ENCODE measurements at places on chromosomes 6 and 20.

DNA sequence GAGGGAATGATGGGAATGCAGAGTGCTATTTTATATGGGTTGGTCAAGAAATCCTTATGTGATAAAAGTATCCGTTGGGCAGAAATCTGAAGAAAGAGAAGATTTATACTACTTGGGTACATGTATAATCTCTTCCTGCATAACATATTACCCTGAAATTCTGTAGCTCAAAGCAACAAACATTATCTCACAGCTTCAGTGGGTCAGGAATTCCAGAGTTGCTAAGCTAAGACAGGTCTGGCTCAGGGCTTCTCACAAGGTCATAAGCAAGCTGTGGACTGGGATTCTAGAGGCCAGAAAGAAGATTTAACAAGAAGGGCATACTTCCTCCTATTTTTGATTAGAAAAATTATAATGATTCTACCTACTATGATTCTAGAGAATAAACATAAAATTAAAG, 172.5 kb upstream of the THEMIS start:
- DNase-seq = no peak

- DNase-seq = no peak
Observed at GRCh38 chr6:32761548-32761947, 1.8 kb downstream of the HLA-DQB2 start.

GRCh38 chr20:16057651-16058050, 515.6 kb downstream of the KIF16B start:
- DNase-seq = no peak

DNA sequence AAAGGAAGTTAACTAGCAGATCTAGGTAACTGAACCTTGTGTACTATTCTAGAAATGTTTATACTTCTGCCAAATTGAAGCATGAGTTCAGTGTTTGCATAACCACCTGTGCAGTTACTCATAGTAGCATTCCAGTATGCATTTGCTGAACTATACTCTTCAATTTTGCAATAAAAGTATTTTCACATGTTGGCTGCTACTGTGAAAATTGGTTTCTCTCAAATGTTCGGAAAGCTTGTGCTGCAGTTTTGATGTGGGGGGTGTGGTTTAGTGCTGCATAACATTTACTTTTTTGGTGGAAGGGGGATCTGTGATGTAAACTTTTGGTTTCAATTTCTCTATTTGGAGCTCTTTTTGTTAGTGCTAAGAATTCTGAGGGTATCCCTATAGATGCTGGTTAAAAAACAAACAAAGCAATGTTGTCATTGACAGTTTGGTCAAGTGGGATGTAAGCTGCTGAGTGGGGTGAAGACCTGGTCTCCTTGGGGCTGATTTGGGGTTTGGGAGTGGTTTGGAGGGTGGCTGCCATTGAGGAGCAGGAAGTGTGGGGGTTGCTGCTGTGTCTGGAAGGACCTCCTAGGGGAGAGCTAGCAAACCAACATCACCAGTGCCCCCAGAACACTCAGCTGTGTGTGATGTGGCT, 87.8 kb downstream of the CARMIL1 start:
- DNase-seq = no peak

DNA sequence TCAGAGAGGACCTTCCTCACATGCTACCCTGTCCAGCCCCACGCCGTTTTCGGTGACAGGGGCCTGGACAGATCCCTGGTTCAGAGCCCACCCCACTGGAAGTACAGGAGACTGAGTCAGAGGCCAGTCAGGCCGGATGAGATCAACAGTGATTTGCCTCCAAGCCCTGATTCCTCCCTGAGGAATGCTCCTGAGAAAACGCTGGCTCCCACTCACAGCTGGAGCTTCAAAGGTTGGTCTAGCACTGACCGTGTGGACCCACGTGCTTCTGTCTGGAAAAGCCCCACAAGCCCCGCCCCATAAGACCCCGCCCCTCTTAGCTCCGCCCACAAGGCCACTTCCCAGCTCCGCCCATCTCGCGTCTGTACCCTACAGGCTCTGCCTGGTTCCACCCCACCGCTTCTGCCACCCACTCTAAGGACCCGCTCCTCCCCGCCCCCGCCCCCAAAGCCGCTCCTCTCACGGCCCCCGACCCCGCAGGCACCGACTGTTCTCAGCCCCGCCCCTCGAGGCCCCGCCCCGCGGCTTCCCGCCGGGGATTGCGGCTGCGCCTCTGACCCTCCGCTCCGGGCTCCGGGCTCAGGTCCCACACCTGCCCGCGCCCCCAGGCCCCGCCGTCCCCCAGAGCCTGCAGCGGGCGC, 64.9 kb upstream of the BHLHE23 start:
- peak; percentile 67 for DNase-seq

- no peak for DNase-seq
Observed at GRCh38 chr20:43909720-43910119, 4.9 kb upstream of the TOX2 start.

DNA sequence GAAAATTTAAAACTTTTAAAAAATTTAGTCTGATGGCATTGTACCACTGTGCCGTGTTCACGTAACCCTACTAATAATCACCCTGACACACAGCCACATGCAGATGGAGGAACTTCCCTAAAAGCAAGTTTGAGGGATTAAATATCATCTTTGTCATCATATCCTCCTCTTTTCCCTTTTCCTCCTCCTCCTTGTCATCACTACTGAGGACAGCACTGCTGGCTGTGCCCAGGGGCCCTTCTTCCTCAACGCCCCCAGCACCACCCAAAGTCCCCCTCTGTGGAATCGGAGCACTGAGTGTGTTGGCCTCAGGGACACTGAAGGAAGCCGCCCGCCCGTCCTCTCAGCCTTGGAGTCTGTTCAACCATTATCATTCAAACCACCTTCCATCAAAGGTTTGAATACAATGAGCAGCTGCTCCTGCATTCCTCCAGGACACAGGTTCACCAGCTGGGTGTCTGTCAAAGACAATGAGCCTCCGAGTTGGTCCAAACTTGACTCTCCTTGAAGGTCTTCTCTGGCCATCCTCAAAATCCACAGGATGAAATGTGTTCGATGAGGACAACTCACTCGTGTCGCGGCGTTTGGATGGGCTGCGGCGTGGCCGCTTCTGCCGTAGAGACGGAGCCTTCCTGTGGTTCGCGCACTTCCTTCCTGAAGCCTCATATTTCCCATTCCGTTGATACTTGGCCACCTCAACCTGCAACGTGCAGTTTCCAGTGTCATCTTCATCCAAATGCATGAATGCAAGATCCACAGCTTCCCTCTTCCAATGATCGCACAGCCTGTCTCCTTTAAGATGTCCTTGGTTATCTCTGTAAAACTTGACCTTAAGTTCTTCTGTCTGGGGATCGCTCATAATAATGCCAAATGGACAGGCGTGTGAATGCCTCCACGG, 23.3 kb downstream of the NQO2 start:
- DNase-seq = no peak

DNA sequence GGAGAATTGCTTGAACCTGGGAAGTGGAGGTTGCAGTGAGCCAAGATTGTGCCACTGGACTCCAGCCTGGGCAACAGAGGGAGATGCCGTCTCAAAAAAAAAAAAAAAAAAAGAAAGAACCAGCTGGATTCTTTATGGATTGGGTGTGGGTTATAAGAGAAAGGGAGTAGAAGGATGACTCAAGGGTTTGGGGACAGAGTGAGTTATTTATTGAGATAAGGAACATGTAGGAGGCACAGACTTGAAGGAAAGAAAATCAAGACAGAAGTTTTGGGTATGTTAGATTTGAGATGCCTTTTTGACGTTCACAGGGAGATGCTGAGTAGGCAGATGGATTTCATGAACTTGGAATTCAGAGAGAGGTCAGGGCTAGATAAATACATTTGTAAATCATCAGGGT, 47.6 kb downstream of the KIZ start:
- no peak for DNase-seq

- no peak for DNase-seq
Observed at GRCh38 chr20:50182346-50182745, 8.3 kb upstream of the CEBPB start.

DNA sequence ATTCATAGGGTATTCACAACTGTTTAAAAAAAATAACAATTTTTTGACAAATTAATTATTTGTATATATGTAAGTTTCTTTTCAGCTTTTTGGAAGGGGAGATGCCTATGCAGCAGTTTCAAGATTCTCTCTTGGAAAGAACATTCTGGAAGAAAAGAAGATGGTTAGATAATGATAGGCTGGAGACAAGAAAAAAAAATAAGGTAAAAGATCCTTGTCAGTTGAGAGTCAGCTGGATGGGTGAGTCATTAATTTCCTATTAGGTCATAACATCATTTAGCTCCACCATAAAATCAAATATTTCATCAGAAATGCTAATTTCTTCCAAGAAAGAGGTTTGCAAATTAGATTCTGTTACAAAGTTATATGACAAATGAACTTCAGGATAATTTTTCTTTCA, 880.4 kb downstream of the EPHA7 start:
- DNase-seq = no peak

DNA sequence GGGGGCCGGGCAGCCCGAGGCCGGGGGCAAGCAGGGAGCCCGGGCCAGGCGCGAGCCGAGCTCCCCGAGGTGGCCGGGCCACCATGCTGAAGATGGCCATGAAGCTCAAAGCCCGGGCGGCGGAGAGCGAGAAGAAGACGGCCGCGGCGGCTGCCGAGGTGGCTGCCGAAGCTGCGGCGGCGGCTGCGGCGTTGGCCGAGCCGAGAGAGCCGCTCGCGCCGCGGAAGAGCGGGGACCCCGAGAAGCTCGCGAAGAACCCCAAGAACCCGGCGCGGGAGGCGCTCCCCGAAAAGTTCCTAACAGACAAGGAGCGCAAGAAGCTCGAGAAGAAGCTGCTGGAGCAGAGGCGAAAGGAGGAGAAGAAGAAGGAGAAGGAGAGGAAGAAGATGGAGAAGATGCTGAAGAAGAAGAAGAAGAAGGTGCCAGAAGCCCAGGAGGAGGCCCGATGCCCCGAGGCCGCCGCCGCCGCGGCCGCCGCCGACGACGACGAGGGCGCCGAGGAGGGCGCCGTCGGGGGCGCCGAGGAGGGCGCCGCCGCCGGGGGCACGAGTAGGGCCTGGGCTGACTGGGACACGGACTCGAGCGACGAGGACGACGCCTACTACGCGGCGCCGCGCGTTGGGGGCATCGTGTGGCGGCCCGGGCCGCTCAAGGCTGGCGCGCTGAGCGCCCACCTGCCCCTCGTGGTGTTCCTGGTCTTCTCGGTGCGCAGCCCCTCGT, 37.4 kb downstream of the GNAS start:
- no peak for DNase-seq

GRCh38 chr6:18276610-18277236, 12.4 kb upstream of the DEK start:
- no peak for DNase-seq

- DNase-seq = no peak
Observed at GRCh38 chr6:133887156-133887879, 1.6 kb upstream of the TCF21 start.

DNA sequence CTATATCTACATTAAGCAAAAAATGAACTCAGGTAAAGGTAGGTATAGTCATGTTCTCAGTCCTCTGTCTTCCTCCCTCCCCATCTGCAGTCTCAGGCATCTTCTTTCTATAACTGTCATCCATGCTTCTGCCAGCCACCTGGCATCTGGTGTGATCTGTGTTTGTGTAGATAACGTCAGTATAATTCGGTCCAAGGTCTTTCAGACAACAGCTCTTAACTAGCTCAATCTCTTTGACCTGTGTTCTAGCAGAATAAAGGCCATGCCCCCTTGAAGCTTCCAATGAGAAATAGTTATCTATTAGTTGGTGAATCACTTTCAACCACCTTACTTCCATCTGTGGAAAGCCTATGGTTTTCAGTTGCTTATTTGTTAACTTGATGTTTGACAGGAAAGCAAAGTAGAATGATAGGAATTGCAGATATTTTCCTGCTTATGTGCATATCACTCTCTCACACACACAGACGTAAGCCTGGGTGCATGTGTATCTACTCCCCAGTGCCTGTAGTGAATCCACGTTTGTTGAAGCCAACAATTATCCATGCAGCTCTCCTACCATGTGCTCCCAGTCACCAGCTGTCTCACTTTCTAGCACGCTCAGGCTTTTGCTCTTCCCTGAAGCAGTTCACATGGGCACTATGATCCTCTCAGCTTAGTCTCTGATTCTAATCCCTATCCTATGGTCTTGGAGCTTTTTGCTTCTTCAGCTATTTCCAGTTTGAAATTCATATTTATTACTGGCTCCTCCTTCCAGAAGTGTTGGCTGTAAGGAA, 433.7 kb upstream of the MANEA start:
- DNase-seq = no peak

- no peak for DNase-seq
Observed at GRCh38 chr20:63222541-63222940, 6.6 kb upstream of the YTHDF1 start.

GRCh38 chr6:155248008-155249001, 15.5 kb upstream of the CLDN20 start:
- no peak for DNase-seq

- no peak for DNase-seq
Observed at GRCh38 chr6:159616456-159616855, 76.6 kb downstream of the SOD2 start.

GRCh38 chr20:40046703-40047102, 642.3 kb downstream of the MAFB start:
- DNase-seq = no peak

- DNase-seq = no peak
Observed at GRCh38 chr6:168067081-168067759, 11.8 kb downstream of the FRMD1 start.

GRCh38 chr6:80502871-80503270, 396.4 kb downstream of the BCKDHB start:
- DNase-seq = no peak

DNA sequence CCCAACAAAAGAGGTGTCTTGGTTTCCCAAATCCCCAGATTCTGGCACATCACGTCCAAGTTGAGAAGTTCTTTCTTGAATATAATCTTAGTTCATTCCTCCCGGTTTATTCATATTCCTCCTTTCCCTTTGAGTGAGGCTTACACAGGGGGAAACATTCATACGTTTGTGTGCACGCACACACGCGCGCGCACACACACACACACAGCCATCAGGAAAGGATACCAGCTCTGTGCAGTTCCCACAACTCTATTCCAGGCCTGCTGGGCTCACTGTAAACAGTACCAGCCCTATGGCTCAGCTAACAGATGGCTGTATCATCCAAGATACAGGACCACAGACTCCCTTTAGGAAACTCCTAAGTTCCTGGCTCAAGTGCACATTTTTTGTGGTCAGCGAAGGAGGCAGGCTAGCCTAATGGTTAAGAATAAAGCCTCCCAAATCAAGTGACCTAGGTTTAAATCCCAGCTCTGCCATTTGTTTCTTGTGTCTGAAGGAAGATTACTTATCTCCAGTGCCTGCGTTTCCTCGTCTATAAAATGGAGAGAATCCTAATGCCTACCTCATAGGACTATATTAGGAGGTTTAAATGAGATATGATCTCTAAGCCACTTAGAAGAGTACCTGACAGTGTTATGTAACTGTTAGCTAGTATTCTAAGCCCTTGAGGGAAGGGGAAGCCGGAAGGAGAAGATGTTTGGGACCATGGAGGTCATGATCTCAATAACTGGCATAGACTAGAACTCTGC, 3.7 kb upstream of the TAF8 start:
- peak; percentile 28 for DNase-seq

GRCh38 chr6:7541175-7542064, at the start of gene DSP:
TSS of gene DSP (plus strand) at chr6:7541671. CDS start at chr6:7541916, 245 bp downstream.
- DNase-seq = peak; percentile 78

GRCh38 chr6:75296811-75297779, 12.5 kb upstream of the TMEM30A start:
- no peak for DNase-seq
